Skeletal muscle cell (primary cell): ENCODE measurements at places on chromosomes 7 and 10.

DNA sequence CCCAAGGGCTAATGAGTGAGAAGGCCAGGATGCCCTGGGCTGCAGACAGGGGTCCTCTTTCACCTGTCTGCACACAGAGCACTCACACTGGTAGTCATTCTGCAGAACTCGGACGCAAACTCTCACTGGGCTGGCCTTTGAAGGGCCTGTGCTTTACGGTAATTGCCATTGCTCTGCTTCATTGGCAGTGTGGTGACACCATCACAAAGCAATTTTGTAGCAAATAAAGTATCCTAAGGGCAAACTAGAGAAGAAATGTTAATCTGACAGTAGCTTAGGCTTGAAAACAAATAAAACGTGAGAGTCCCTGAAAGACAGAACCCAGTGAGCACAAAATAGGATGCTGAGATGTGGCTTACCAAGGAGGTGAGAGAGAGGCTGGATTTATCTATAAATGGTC is 30.6 kb upstream of the FIGNL1 start:
- DNase-seq, result no peak

DNA sequence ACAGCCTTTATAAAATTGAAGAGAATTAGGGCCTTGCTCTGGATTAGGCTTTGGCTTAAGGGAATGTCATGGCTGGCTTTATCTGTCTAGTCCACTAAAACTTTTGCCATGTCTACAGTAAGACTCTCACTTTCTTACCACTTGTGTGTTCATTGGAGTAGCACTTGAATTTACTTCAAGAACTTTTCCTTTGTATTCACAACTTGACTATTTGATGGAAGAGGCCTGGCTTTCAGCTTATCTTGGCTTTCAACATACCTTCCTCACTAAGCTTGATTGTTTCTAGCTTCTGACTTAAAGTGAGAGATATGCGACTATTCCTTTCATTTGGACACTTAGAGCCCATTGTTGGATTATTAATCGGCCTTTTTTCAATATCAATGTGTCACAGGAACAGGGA is 96.1 kb downstream of the TPST1 start:
- DNase-seq, result no peak

DNA sequence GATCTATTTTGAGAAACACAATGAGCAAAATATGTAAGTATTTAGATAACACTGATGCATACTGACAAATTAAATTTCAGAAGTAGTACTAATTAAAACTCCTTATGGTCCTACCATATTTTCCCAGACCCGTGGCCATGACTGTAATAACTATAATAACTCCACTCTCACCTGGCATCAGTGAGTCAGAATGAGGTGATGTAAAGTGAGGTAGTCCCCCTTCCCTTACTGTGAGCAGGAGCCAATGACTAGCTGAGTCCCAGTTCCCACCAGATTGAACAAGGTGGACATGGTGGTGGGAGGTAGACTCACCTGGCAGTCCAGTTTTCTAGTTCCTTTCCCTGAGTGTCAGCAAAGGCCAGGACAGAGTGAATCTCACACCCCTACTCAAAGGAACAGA is 630.5 kb upstream of the IGFBP3 start:
- no peak for DNase-seq

- DNase-seq, result no peak
Observed at GRCh38 chr7:23205909-23206767, 24.3 kb downstream of the NUP42 start.

- DNase-seq, result no peak
Observed at GRCh38 chr10:131788386-131788785, 112.4 kb upstream of the PPP2R2D start.

GRCh38 chr10:29646960-29647461 is 12.2 kb upstream of the SVIL start:
- peak; percentile 87 for DNase-seq

GRCh38 chr10:78992333-78992732 is 76.4 kb upstream of the ZMIZ1 start:
- DNase-seq, result no peak

DNA sequence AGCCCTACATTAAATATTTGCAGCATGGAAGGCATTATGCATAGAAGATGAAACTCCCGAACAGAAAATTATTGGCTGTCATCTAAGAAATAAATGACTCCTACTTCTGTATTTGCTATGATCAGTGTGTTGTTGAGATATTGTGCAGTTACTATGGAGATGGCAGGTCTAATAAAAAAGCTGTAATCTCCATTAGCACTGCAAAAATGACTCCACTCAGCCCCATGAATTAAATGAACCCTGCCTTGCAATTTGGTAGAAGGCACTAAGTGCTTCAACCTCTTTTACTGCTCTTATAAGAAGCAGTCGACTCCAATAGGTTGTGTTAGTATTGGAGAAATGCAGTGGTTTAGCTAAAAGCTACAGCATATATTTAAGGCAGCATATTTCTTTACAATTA is 290.0 kb upstream of the PHYHIPL start:
- no peak for DNase-seq

DNA sequence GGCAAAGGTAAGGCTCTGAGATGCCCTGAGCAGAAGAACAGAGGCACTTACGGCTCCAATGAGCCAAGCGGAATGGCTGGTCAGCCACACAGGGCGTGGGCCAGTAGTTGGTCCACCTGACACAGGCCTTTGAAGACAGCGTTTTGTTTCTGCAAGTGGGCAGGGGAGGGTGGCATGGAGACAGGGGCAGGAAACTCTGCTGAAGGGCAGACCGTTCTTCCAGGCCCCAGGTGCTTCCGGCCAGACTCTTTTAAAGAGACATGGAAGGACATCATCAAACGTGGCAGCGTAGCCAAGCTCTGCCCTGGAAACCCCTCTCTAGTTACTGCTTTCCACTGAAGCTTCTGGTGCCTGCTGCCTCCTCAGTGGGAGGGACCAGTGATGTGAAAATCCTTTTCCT is 77.5 kb upstream of the KMT2E start:
- no peak for DNase-seq

GRCh38 chr7:138207555-138207971 is 131.3 kb downstream of the AKR1D1 start:
- no peak for DNase-seq

DNA sequence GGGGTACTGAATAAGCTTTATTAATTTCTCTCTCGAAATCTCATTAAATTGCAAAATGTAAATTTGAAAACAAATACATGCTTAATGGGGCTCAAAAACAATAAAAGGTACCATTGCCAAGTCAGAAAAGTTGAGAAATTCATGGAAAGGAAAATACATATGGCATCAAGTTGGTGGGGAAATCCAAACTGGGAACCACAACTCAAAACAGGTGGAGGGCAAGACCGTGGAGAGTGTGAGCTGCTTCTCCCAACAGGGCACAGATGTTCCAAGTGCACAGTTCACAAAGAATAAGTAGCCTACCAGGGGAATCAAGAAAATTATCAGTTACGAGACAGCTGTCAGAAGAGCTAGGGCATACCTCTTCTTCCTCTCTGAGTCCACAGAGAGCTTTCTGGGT is 26.6 kb downstream of the MKX start:
- no peak for DNase-seq

DNA sequence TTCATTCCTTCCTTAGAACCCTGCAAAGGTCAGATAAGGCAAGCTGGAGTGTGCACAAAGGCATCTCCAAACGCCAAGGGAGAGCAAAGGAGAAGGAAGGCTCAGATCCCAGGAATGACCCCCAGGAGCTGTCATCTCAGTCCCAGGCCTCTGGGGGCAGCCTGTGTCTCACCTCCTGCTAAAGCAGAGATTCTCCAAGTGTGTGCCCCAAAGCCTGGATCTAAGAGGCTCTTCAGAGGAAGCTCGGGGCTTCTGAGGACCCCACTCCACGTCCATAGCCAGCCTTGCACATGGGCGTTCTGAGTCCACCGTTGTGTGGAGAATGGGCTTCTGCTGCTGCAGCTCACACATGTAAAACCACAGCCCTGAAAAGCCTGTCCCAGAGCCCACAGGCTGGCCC is 5.1 kb upstream of the GRID1 start:
- no peak for DNase-seq

GRCh38 chr10:1169186-1169885 is 113.2 kb downstream of the WDR37 start:
- no peak for DNase-seq

DNA sequence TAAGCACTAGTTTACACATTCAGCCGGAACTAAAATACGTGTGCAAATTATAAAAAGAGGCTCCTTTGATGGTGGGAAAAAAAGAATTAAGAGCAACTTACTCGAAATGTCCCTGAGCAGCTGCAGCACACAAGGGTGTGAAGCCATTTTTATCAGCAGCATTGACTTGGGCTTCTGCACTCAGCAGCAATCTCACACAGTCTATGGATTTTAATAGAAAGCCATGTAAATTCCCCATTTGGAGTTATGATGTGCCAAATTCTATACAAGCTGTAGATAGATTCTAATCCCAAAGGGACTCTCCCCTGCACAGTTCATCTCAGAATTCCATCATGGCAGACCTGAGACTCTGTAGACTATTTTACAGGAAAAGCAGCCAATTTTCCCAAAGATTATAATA is 90.5 kb downstream of the CTTNBP2 start:
- DNase-seq, result no peak

- DNase-seq, result no peak
Observed at GRCh38 chr10:23725548-23725947, 286.7 kb downstream of the OTUD1 start.

GRCh38 chr7:40437498-40437897 is 302.7 kb downstream of the SUGCT start:
- DNase-seq, result peak; percentile 96

- DNase-seq, result no peak
Observed at GRCh38 chr10:31507427-31507826, 188.4 kb downstream of the ZEB1 start.

GRCh38 chr10:72310636-72311035 is 36.9 kb downstream of the DDIT4 start:
- DNase-seq, result no peak

DNA sequence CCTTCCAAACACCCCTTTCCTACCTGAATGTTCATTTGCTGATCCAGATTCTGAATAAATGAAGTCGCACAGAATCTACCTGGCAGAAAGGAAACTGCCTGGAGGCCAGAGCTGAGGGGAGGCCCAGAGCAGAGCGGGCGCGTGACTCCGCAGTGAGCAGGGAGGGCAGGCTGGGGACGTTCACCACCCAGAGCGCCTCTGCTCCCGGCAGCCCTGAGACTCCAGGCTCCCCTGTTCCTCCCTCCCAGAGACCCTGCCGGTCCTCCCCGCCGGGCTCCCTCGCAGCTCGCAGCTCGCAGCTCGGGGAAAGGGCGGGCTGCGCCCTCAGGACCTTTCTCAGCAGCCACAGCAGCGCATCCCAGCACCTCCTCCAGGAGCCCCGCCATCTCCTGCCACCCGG is 176.7 kb upstream of the ZNF32 start:
- no peak for DNase-seq

- DNase-seq, result no peak
Observed at GRCh38 chr7:114530057-114530611, 115.5 kb downstream of the FOXP2 start.

- no peak for DNase-seq
Observed at GRCh38 chr10:729213-729612, 39.7 kb upstream of the DIP2C start.

DNA sequence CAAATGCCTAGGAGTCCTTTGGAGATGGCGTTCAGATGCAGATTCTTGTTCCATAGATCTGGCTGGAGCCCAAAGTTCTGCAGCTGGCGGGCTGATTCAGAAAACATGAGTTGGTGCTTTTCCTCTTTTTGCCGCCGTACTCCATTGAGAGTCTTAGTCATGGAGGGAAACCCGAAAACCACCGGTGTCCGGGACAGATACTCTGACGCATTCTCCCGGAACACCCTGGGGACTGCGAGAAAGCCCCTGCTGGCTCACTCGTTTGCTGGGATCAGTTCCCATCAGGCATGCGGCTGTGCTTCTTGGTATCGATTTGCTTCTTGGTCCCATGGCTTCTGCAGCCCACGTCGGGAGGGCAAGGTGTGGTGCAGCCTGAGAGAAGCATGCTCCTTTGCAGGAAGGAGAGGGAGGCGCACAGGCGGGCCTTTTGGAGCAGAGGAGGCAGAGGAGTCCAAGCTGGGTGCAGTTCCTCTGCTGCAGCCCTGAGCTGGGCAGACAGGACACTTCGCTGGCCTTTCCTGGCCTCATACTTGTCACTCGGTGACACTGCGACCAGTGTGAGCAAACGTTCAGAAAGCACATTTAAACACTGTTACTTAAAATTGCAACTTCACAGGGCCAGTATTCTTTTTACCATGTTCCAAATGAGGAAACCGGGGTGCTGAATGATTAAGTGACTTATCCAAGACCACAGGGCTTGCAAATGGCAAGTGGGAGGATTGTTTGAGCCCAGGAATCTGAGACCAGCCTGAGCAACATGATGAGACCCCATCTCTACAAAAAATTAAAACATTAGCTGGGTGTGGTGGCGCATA is 30.6 kb upstream of the PFKFB3 start:
- peak; percentile 91 for DNase-seq

DNA sequence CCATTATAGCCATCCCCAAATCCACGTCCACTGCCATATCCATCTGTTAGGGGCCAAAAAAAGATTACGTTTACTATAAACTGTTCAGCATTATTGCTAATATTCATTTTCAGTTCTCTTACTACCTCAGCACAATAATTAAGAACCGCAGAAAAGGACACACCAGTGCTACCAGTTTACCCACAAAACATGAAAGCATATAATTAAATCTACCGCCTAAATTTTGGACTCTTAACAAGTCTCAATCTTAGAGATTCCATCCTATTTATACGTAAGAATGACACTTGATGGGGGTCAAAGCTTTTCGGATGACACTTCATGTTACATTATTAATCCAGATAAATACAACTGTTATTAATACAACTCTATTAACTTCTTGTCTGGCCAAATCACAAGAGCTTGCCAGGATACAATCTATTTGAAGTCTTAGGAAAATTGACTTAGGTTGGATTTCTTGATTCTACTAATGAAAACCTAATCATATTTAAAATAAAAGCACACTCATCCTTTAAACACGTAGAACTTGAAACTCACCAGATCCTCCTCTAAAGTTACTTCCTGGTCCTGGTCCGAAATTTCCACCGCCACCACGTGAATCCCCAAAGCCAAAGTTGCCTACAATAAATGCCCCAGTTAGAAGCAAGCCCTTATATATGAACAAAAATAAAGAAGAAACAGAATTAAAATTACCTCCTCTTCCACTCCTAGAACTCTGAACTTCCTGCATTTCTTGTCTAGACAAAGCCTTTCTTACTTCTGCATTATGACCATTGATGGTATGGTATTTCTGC is 4.5 kb downstream of the HNRNPA2B1 start:
- no peak for DNase-seq

DNA sequence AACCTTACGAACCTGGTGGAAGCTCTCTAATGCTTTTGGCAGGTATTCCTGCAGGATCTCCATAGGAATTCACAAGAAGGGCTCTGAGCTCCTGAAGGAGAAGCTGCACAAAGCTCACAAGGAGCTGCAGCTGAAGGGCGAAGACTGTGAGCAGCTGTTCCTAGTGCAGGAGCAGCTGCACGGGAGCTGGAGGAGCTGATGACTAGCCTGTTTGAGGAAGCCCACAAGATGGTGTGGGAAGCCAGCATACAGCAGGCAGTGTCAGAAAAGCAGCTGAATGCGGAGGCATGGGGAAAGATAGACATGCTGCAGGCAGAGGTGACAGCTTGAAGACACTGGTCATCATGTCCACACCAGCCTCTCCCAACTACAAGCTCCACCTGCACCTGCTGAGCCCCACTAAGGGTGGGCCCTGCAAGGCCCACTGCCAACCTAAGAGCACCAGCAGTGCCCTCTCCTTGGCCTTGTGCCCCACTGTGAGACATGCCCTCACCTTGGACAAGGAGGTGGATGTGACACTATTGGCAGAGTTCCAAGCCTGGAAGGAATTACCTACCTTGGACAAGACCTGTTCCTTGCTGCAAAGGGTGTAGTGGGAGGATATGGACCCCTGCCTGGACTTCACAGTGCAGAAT is 250.6 kb downstream of the BBS9 start:
- DNase-seq, result peak; percentile 17

GRCh38 chr10:93272884-93273675 is 199.4 kb downstream of the CYP26A1 start:
- DNase-seq, result no peak
